ENCODE measurements at places on chromosomes 1 and 21. TPM values are rescaled to one million over a fixed set of nuclear protein-coding genes. Genes with fewer than 3 reads are reported as not detected.
A peak's percentile ranks its signal among the peaks of the same experiment; 100 is the strongest.

The TSPEAR gene
- 0.03 TPM for polyA plus RNA-seq

The KRTAP11-1 gene
- polyA plus RNA-seq, result not detected

The S100A14 gene
- polyA plus RNA-seq, result 1.2 TPM

The NOTCH2 gene
- polyA plus RNA-seq, result 18.2 TPM

The FLG2 gene
- polyA plus RNA-seq, result not detected

The SLC6A9 gene
- 0.26 TPM for polyA plus RNA-seq

The LGR6 gene
- 3.3 TPM for polyA plus RNA-seq

The FAM72B gene
- 1.5 TPM for polyA plus RNA-seq

The PCSK9 gene
- not detected for polyA plus RNA-seq

The CELA2B gene
- not detected for polyA plus RNA-seq

The INAVA gene
- 0.42 TPM for polyA plus RNA-seq

The VWA1 gene
- polyA plus RNA-seq, result 11.0 TPM

DNA sequence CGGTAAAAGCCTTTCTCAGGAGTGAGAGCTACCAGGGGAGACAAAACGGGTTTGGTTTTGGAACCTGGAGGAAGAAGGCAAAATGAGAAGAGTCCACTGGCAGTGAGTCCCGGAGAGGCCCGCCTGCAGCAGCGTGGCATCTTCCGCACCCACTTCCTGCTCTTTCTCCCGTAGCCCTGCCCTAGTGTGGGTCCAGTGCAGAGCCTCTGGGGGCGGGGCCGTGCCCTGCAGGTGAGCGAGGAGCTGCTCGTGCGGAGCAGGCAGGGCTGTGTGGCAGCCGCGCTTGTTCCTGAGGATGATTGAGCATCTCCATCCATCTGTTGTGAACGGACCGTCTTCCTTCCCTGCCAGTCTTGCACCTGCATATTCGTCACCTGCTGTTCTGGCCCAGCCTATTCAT is 66.5 kb downstream of the PEX14 start:
- no peaks in the 10 kb centered on the region for H3K27me3 ChIP-seq
- H3K27ac ChIP-seq, result no peak overlapping the region
- H3K4me3 ChIP-seq, result no peak overlapping the region
- peaks cover 11% of the 10 kb centered on the region for H3K4me1 ChIP-seq

GRCh38 chr1:58584082-58584895 is 7.2 kb upstream of the TACSTD2 start:
- H3K36me3 ChIP-seq, result no peaks in the 10 kb centered on the region
- H3K27ac ChIP-seq, result peak overlapping the region; percentile 74
- DNase-seq, result no peak
- no peaks in the 10 kb centered on the region for H3K4me1 ChIP-seq
- H3K27me3 ChIP-seq, result peaks cover 16% of the 10 kb centered on the region

DNA sequence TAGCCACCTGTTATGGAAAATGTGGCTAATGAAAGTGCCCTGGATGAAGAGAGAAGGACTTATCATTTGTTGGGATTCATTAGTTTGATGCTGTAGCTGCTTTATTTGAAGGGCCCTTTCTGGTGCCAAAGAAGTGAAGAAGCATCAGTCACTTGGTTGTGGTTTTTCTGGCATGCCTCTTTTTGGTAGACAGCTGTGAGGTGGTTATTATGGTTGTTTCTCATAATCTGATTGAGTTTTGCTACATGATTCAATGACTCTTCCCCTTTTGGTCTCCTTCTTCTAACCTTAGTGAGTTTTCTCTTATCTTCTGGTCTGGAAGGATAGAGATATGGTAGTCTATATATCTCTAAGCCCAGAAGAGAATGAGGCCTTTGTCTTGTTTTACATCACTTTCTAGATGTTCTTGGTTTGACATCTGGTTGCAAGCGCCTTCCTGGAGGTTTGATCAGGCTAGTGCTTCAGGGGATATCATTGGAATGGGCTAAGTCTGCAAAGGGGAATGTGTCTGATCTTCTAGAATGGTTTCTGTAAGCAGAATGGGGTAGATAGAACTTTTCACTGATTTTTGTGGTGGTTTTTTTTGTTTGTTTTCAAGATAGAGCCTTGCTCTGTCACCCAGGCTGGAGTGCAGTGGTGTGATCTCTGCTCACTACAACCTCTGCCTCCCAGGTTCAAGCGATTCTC is 26.0 kb downstream of the ARID1A start:
- no peak overlapping the region for H3K4me3 ChIP-seq
- H3K27ac ChIP-seq, result no peak overlapping the region
- H3K27me3 ChIP-seq, result no peaks in the 10 kb centered on the region
- H3K4me1 ChIP-seq, result peaks cover 87% of the 10 kb centered on the region
- DNase-seq, result no peak
- H3K36me3 ChIP-seq, result no peaks in the 10 kb centered on the region

GRCh38 chr21:41964171-41964570 is 10.4 kb upstream of the C2CD2 start:
- no peak overlapping the region for H3K27ac ChIP-seq
- H3K27me3 ChIP-seq, result no peaks in the 10 kb centered on the region
- peaks cover 5% of the 10 kb centered on the region for H3K4me1 ChIP-seq
- H3K4me3 ChIP-seq, result no peak overlapping the region
- no peaks in the 10 kb centered on the region for H3K36me3 ChIP-seq

GRCh38 chr1:197307551-197307950 is 39.5 kb downstream of the CRB1 start:
- no peaks in the 10 kb centered on the region for H3K27me3 ChIP-seq
- no peaks in the 10 kb centered on the region for H3K4me1 ChIP-seq
- DNase-seq, result no peak
- no peaks in the 10 kb centered on the region for H3K36me3 ChIP-seq
- H3K4me3 ChIP-seq, result no peak overlapping the region
- H3K27ac ChIP-seq, result no peak overlapping the region

DNA sequence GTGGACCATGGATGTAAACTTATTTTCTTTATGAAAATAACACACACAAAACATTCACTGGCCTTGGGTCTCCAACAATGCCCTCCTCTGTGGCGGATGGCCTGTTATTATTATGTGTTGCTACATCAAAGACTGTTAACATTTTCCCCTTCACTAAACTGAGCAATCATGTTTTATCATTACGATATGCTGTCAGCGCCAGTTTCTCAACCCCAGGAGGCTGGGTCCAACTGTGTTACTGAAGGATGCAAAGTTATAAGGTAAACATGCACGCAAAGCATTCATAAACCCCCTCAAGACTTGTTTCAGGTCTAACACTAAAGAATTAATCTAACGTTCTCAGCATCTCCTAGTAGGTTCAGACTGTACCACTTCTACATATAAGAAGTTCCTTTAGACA is 6.0 kb upstream of the DUSP10 start:
- no peak overlapping the region for H3K4me3 ChIP-seq
- H3K27ac ChIP-seq, result no peak overlapping the region
- H3K27me3 ChIP-seq, result no peaks in the 10 kb centered on the region
- H3K36me3 ChIP-seq, result no peaks in the 10 kb centered on the region
- no peaks in the 10 kb centered on the region for H3K4me1 ChIP-seq
- no peak for DNase-seq

- H3K27ac ChIP-seq, result no peak overlapping the region
- no peaks in the 10 kb centered on the region for H3K4me1 ChIP-seq
- DNase-seq, result no peak
- no peaks in the 10 kb centered on the region for H3K27me3 ChIP-seq
- H3K36me3 ChIP-seq, result peaks cover 7% of the 10 kb centered on the region
- H3K4me3 ChIP-seq, result no peak overlapping the region
Observed at GRCh38 chr1:29145739-29146437, 22.2 kb upstream of the TMEM200B start.

DNA sequence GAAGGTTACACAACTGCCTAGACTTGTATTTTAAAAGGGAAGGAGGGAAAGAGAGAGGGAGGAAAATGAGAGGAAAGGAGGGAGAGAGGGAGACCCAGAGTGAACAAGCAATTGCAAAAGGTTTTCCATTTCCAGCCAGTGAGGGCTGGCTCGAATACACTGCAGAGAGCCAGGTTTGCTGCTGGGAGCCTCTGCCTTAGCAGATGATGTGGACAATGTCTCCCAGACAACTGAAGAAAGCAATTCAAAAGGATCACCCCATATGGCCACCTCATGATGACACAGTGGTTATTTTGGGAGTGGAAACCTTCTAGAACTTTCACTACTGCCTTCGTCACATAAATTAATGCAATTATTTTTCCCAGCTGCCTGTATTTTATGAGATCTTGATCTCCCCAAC is 86.4 kb downstream of the BCAR3 start:
- peaks cover 4% of the 10 kb centered on the region for H3K36me3 ChIP-seq
- H3K27ac ChIP-seq, result no peak overlapping the region
- no peak for DNase-seq
- no peak overlapping the region for H3K4me3 ChIP-seq
- H3K27me3 ChIP-seq, result no peaks in the 10 kb centered on the region
- peaks cover 22% of the 10 kb centered on the region for H3K4me1 ChIP-seq

GRCh38 chr1:78147031-78147430 is 101.3 kb downstream of the GIPC2 start:
- H3K27ac ChIP-seq, result no peak overlapping the region
- H3K36me3 ChIP-seq, result no peaks in the 10 kb centered on the region
- H3K27me3 ChIP-seq, result no peaks in the 10 kb centered on the region
- H3K4me1 ChIP-seq, result peaks cover 11% of the 10 kb centered on the region

DNA sequence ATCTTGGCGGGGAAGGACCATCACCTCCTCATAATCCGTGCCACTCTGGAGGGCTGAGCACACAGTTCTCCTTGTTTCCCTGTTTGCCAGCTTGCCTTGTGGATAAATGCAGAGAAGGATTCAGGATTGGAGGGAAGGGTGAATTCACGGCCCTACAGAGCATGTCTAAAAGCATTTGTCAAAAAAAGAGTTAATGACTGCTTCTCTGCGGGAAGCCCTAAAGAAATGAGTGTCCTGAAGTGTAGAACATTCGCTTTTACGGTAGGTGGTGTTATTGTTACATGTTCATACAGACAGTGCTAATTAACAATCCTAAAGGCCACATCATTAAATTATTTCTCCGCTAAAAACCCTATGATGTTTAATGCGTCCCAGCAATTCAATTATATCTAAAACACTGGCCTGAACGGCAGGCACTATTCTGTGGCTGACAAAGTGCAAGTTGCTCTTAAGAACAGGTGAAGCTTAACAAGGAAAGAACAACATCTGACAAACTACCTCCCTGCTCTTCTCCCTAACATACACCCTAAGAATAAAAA is 112.3 kb upstream of the NFIA start:
- H3K27ac ChIP-seq, result no peak overlapping the region
- no peaks in the 10 kb centered on the region for H3K36me3 ChIP-seq
- no peak overlapping the region for H3K4me3 ChIP-seq
- no peak for DNase-seq

- DNase-seq, result no peak
- no peaks in the 10 kb centered on the region for H3K4me1 ChIP-seq
- H3K27ac ChIP-seq, result no peak overlapping the region
- H3K36me3 ChIP-seq, result no peaks in the 10 kb centered on the region
Observed at GRCh38 chr21:45910155-45910547, 71.4 kb upstream of the COL6A1 start.

- peak; percentile 79 for DNase-seq
- no peaks in the 10 kb centered on the region for H3K27me3 ChIP-seq
- H3K27ac ChIP-seq, result peak within 1 kb of the TSS; percentile 74
- H3K36me3 ChIP-seq, result no peaks in the 10 kb centered on the region
- peaks cover 4% of the 10 kb centered on the region for H3K4me1 ChIP-seq
Observed at GRCh38 chr1:186828611-186829454, at the start of gene PLA2G4A. TSS of gene PLA2G4A (plus strand) at chr1:186828949. CDS start at chr1:186854355, 25,406 bp downstream.

DNA sequence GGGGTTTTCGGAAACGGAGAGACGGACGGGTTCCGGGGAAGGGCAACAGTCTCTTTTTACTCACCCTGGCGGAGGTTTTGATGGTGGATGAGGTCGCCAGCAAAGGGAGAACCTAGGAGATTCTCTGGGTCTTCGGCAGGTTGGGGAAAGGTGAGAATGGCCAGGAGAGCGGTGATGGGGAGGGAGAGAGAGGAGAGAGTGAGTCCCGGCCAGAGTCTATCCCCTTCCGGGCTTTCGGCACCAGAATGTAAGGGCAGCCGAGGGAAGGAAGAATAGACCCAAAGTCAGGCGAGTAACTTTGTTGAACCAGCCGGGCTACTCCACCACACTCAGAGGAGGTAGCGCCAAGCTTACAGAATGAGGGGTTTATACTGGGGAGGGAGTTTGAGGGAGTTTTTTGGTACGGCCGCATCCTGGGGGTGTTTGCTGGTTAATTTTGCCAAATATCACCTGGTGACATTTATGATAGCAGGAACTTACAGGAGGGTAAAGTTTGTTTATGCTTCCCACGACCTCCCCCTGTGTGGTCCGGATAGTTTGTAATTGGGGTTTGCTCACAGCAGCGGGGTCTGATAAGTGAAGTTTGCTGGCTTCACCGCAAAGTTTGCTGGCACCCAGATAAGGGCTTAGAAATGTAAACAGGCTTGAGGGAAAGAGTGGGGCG is 141.1 kb upstream of the ETV3 start:
- no peak overlapping the region for H3K4me3 ChIP-seq
- no peaks in the 10 kb centered on the region for H3K36me3 ChIP-seq
- H3K27ac ChIP-seq, result no peak overlapping the region
- H3K4me1 ChIP-seq, result no peaks in the 10 kb centered on the region

DNA sequence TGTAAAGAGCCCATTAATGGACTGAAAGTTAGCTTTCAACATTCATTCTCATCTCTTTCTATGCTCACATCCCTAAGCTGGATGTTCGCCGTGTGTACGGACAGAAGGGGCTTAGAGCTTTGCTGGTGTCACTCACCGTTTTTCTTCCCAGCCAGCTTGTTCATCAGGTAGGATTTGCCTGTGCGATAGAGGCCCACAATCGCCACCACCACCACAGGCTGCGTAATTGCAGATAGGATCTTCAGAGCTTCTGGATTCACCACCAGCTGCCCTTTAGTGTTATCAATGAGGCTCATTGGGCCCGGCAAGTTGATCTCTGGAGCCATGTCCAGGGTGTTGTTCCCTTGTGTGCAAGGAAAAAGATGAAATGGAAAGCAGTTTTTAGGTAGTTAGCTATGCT is 4.3 kb downstream of the GBP2 start:
- H3K27ac ChIP-seq, result no peak overlapping the region
- no peak for DNase-seq
- no peak overlapping the region for H3K4me3 ChIP-seq

GRCh38 chr1:5885471-5886139 is 106.6 kb downstream of the NPHP4 start:
- no peaks in the 10 kb centered on the region for H3K4me1 ChIP-seq
- no peak overlapping the region for H3K27ac ChIP-seq
- no peak overlapping the region for H3K4me3 ChIP-seq
- H3K27me3 ChIP-seq, result no peaks in the 10 kb centered on the region

DNA sequence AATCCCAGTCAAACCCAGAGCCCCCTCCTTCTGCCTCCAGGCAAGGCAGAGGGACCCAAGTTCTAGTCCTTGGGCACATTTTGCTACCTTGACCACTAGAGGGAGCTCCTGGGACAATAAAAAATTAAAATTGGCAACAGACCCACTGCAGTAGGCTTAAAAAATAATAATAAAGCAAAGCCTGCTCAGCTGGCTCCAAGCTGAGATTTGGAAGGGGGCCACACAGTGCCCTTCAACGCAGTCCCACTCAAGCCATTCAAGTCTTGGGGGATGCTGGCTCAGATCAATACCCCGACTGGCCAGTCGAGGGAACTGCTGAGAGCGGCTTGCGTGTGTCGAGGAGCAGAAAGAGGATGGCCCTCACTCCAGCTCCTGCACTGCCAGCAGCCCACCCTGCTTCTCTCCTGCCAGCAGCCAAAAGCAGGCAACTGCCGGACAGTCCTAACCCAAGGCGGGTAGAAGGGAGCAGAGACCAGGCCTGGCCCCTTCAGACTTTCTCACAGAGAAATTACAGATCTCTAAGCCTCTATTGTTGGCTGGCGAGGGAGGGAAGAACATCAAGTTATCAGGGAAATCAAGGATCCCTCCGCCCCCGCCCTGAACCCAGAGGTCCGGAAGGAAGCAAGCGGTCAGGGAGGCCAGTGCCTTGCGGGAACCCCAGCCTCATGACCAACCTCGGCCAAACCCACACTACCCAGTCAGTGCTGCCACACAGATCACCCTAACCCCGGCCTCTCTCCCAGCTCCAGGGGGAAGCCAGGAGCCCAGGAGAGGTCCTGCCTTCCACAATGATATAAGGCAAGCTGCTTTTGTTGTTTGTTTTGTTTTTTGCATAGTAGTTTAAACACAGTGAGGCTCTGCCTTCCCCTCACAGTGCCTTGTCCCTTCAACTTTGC is 4.9 kb upstream of the ALDH4A1 start:
- H3K27me3 ChIP-seq, result no peaks in the 10 kb centered on the region
- peak overlapping the region; percentile 85 for H3K27ac ChIP-seq
- H3K36me3 ChIP-seq, result peaks cover 32% of the 10 kb centered on the region
- no peak overlapping the region for H3K4me3 ChIP-seq
